ENCODE measurements at places on chromosomes 3 and 15.

GRCh38 chr15:67005294-67005996 is 60.0 kb upstream of the SMAD3 start:
- DNase-seq: no peak

GRCh38 chr15:37100966-37101215 is 542 bp upstream of the MEIS2 start:
- no peak for DNase-seq

GRCh38 chr3:193884027-193884426 is 251.9 kb upstream of the HES1 start:
- no peak for DNase-seq

DNA sequence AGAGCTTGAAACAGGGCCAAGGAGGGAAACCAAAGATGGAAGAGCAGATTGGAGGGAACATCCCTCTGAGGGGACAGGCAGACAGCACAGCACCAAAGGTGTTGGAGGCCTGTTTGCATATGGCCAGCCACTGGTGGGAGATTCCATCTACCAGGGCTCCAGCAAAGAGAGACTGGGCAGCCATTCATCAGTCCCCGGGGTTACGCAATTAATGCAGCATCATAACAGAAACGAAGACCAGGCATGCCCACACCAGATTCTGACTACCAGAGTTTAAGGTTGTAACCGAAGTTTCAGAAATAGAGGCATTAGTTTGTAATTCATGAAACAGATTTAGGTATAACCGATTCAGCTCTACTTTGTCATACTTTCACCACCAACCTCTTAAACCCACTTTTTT is 58.1 kb downstream of the COL8A1 start:
- DNase-seq: no peak

GRCh38 chr15:69128667-69129311 is 31.6 kb upstream of the GLCE start:
- DNase-seq: peak; percentile 31

DNA sequence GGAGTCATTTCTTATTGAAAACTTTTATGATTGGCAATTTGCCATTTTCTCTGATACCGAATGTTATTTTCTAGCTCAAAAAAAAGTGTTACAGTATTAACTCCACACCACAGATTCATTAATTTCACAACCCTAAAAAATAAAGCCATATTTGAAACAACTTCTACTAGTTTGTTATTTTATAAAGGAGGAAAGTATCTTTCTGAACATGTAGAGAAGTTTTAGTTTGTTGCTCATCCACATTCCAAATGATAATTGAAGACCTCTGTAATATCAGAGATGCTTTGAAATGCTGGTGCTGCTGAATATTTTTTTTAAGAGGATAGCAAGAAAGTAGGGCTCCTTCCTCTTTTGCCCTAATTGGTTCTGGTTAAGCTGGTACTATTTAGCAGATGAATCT is 1.9 kb downstream of the VGLL3 start:
- DNase-seq: no peak

All from suppressor macrophage (primary cell).